ENCODE measurements at places on chromosomes 2 and 18.

GRCh38 chr2:108589781-108590180 is 55.5 kb downstream of the LIMS1 start:
- DNase-seq: no peak

- no peak for DNase-seq
Observed at GRCh38 chr18:6836331-6836730, 106.8 kb downstream of the ARHGAP28 start.

DNA sequence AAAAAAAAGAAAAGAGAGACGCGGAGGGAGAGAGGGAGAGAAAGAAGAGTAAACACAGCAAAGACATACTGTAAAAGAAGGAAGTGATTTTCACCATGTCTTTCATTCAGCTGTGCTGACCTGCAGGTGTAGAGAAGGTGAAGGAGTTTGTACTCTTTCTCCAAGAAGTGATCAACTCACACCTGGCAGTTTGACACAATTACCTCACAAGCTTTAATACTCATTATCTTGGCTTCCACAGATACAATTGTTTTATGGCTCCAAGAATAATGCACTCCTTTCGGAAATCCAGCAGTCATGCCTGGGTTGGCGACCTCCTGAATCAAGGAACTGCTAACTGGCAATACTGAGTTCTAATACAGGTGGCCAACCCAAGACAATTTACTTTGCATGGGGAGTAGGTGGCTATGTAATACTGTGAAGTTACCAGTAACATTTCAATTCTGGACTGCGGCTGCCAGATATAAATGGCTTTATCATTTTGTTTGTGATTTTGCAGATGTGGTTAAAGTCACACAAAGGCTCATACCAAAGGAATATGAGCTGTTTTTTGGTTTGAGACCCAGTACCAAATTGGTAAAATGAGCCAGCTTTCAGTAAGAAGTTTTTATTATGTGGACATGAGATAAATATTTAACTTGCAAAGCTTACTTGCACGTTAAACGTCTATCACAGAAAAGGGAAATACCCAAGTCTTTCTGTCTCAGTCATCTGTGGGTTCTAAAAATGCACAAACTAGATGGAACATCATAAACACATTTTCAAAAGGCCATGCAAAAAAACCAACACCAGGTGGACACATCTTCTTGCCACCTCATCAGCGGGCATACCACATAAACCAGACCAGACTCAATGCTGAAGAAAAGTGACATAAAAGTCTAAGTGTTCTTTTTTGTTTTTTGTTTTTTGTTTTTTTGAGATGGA is 69.3 kb downstream of the NCKAP5 start:
- DNase-seq: no peak

DNA sequence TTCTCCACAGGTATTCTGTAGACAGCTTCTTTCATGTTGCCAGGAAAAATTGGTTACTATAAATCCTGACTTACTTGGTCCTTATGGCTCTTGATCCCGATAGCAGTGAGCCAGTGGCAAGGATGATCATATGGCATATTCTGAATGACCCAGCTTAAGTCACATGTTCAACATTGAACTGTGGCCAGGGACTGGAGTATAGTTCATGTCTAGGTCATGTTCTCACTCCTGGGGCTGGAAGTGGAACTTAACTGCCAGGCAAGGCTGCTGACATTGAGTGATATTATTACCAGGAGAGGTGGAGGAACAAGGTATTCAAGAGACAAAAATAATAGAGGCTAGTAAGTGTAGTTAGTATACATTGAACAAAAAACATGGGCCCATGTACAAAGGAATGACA is 26.2 kb downstream of the R3HDM1 start:
- no peak for DNase-seq

DNA sequence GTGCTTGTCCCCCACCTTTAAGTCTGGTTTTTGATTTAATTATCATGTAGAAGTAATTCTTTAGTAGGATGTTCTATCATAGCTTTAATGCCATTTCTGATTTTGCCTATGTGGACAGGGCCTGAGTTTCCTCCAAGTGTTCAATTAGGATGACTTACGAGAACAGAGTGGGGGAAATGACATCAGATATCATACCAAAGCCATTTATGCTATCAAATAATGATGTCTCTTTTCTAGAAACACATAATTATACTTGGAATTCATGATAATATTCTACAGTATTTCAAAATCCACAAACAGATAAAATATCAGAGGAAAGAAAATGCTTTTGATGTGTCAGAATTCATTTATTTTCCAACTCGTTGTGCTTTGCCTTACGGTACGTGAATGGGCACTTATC is 165.9 kb upstream of the SPRED2 start:
- DNase-seq: no peak
